ENCODE measurements at places on chromosomes 7 and 10. TPM values are rescaled to one million over a fixed set of nuclear protein-coding genes. Genes with fewer than 3 reads are reported as not detected.

AOAH gene
- total RNA-seq: 139 TPM

DNA sequence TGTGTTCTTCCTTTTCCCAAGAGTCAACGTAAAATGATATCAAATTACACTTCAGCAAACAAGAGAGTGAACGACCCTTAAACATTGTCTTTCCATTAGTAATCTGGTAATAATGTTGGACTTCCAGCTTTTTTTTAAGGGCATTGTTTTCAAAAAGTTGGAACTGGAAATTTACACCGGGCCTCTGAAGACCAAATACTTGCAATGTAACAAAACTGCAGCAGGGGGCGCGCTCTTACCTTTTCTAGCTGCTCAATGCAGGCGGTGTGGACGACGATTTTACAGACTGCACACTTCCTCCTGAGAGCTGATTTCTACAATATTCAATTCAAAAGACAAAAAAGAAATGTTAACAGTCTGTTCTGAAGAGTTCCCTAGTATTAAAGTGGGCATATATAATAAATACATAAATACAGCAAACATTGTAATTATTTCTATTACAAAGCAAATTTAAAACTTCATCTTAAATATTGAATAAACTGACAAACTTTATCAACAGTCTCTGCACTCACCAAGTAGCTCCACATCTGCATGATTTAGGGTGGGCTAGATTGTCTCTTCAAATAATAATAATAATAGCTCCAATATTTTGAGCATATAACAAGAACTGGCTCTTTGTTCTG, 190.4 kb downstream of the DGKI start:
- H3K36me3 ChIP-seq: no peaks in the 10 kb centered on the region
- H3K27me3 ChIP-seq: peaks cover 7% of the 10 kb centered on the region
- no peak overlapping the region for H3K4me3 ChIP-seq
- no peak overlapping the region for H3K27ac ChIP-seq
- peak; percentile 79 for DNase-seq

GRCh38 chr7:45087301-45088145, 1.2 kb downstream of the NACAD start:
- H3K4me1 ChIP-seq: peaks cover 5% of the 10 kb centered on the region
- H3K36me3 ChIP-seq: no peaks in the 10 kb centered on the region

- H3K4me1 ChIP-seq: no peaks in the 10 kb centered on the region
- H3K4me3 ChIP-seq: no peak overlapping the region
- DNase-seq: no peak
- no peak overlapping the region for H3K27ac ChIP-seq
- H3K36me3 ChIP-seq: no peaks in the 10 kb centered on the region
Measured at GRCh38 chr10:51176976-51177695, 102.8 kb downstream of the PRKG1 start.

Data from transverse colon (tissue), 4 donors.